ENCODE measurements at places on chromosomes 16 and 17.

- H3K4me1 ChIP-seq = no peaks in the 10 kb centered on the region
- peaks cover 26% of the 10 kb centered on the region for H3K36me3 ChIP-seq
- H3K27me3 ChIP-seq = no peaks in the 10 kb centered on the region
- H3K4me3 ChIP-seq = no peak overlapping the region
Measured at GRCh38 chr17:45397796-45398195, 34.9 kb downstream of the ARHGAP27 start.

GRCh38 chr16:68473358-68474070 is 25.2 kb upstream of the SMPD3 start:
- H3K4me3 ChIP-seq = no peak overlapping the region
- H3K4me1 ChIP-seq = peaks cover 22% of the 10 kb centered on the region
- DNase-seq = no peak

GRCh38 chr16:2845116-2845515 is 12.9 kb downstream of the PRSS22 start:
- no peak overlapping the region for H3K4me3 ChIP-seq
- DNase-seq = no peak
- peaks cover 32% of the 10 kb centered on the region for H3K4me1 ChIP-seq
- peak overlapping the region; percentile 24 for H3K27ac ChIP-seq
- H3K36me3 ChIP-seq = no peaks in the 10 kb centered on the region

GRCh38 chr16:5972747-5973146 is 875.2 kb upstream of the EEF2KMT start:
- DNase-seq = no peak
- no peaks in the 10 kb centered on the region for H3K4me1 ChIP-seq
- H3K27ac ChIP-seq = no peak overlapping the region
- H3K27me3 ChIP-seq = no peaks in the 10 kb centered on the region
- no peak overlapping the region for H3K4me3 ChIP-seq
- no peaks in the 10 kb centered on the region for H3K36me3 ChIP-seq

GRCh38 chr16:6132121-6132520 is 1034.5 kb upstream of the EEF2KMT start:
- H3K36me3 ChIP-seq = no peaks in the 10 kb centered on the region
- H3K27ac ChIP-seq = no peak overlapping the region
- DNase-seq = no peak
- no peaks in the 10 kb centered on the region for H3K4me1 ChIP-seq
- no peak overlapping the region for H3K4me3 ChIP-seq

DNA sequence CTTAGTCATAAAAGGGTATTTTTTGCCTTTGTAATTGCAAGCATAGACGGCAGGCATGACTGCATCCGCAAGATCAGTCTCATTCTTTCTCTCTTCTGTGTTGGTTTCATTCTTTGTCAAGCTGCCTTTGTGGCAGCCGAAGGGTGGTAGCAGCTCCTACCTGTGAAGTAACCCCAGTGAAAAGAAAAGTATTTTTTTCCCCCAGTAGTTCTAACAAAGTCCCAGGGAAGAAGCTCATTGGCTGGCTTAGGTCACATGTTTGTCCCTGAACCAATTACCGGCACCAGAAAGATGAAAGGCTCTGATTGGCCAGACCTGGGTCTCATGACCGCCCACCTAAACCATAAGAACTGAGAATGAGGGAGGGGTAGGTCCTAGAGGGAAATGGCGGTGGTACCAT is 110.7 kb downstream of the RAP1GAP2 start:
- H3K36me3 ChIP-seq = peaks cover 3% of the 10 kb centered on the region
- H3K4me1 ChIP-seq = peaks cover 47% of the 10 kb centered on the region
- DNase-seq = no peak
- H3K27me3 ChIP-seq = no peaks in the 10 kb centered on the region

DNA sequence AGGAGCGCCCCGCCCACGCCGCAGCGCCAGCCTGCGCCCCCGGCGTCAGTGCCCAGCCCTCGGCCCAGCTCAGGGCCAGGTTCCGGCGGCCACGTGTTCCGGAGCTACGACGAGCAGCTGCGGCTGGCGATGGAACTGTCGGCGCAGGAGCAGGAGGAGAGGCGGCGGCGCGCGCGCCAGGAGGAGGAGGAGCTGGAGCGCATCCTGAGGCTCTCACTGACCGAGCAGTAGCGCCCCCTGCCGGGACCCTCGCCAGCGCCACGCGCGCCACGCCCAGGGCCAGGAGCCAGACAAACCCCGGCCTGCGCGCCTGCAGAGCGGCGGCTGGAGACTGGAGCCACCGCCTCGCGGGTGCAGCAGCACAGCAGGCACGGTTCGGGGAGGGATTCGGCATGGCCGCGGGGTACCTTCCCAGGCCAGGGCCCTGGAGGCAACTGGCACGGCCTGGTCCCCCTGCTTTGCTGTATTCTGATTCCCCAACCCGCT is 9.3 kb downstream of the CORO6 start:
- H3K27me3 ChIP-seq = no peaks in the 10 kb centered on the region
- DNase-seq = peak; percentile 91
- H3K4me1 ChIP-seq = peaks cover 54% of the 10 kb centered on the region
- H3K4me3 ChIP-seq = no peak overlapping the region

- H3K36me3 ChIP-seq = no peaks in the 10 kb centered on the region
- DNase-seq = no peak
- H3K4me3 ChIP-seq = no peak overlapping the region
- H3K27ac ChIP-seq = peak overlapping the region; percentile 82
- H3K27me3 ChIP-seq = peaks cover 9% of the 10 kb centered on the region
Measured at GRCh38 chr17:83084621-83085056, 5.2 kb downstream of the METRNL start.

DNA sequence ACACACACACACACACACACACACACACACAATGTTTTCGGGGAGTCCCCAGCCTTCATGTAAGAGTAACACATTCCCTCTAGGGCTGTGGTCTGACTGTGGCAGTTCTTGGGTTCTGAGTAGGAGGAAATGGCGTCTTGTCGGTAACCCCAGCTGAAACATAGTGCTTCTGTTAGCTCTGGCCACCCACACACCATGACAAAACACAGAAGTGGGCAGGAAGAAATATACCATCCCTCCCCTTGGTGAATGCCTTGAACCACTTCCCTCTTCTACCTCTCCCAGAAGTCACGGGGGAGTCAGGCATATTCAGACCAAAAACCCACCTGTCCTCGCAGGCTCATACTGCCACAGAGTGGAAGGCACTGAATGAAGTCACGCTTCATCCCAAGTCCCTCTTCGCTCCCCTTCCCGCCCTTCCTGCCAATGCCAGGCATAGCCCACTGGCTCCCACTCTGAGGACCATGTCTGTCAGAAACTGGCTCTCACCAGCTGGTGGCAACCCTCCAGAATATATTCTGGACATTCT is 11.5 kb downstream of the SLC35B1 start:
- no peaks in the 10 kb centered on the region for H3K27me3 ChIP-seq
- H3K27ac ChIP-seq = peak overlapping the region; percentile 58
- peaks cover 28% of the 10 kb centered on the region for H3K4me1 ChIP-seq
- H3K36me3 ChIP-seq = peaks cover 22% of the 10 kb centered on the region
- H3K4me3 ChIP-seq = no peak overlapping the region

GRCh38 chr17:65029605-65030336 is 26.8 kb downstream of the GNA13 start:
- H3K4me1 ChIP-seq = peaks cover 22% of the 10 kb centered on the region
- no peak for DNase-seq
- no peaks in the 10 kb centered on the region for H3K36me3 ChIP-seq
- H3K27me3 ChIP-seq = no peaks in the 10 kb centered on the region

DNA sequence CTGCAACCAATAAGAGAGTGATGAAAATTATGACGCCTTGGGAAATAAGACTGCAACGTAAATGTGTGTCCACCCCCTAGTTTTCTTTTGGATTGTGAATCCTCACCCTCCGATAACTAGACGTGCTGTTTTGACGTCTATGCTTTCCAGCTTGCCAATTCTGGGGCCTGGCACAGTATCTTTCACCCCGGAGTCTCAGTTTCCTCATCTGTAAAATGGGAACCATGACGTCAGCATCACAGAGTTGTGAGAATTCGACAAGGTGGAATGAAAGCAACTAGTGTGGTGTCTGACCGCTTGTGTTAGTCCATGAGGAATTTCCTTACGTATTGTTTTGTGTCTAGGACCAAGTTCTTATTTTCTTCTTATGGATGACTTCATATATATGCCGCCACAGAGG is 37.7 kb downstream of the WWOX start:
- DNase-seq = no peak
- H3K36me3 ChIP-seq = no peaks in the 10 kb centered on the region
- peaks cover 4% of the 10 kb centered on the region for H3K4me1 ChIP-seq

- H3K27ac ChIP-seq = peak overlapping the region; percentile 99
- H3K27me3 ChIP-seq = no peaks in the 10 kb centered on the region
- peak; percentile 79 for DNase-seq
- peaks cover 46% of the 10 kb centered on the region for H3K4me1 ChIP-seq
- H3K36me3 ChIP-seq = no peaks in the 10 kb centered on the region
- H3K4me3 ChIP-seq = peak overlapping the region; percentile 72
Measured at GRCh38 chr17:50866950-50867362, 802 bp upstream of the TOB1 start.

DNA sequence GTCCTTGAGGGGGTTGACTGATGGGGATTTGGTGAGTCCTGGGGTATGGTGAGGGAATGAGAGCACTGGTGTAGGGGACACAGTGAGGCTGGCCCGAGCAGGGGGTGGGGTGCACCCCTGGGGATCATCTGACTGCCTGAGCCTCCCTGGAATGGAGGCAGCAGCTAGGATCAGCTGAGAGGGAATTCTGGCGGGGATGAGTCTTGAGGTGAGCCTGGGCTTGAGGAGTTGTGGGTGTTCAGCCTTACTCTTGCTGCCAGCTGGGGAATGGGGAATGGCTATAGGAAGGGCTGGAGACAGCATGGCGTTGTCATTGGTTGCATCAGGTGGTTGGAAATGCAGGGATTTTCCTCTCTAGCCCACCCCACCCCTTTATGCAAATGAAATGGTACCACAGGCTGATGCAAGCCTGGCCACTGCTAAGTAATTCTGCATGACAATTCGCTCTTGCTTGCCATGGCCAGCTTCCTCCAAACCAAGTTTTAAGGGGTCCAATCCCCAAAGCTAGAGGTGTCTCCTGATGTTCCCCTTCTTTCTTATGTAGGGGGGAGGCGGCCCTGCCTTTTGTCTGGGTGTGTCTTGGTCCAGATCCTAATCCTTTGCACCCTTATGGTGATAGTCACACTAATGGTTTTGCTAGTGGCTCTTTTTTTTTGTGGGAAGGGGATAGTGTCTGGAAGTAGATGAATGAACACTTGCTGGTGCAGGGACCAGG is 7.5 kb downstream of the NFE2L1 start:
- H3K4me1 ChIP-seq = peaks cover 42% of the 10 kb centered on the region
- no peaks in the 10 kb centered on the region for H3K27me3 ChIP-seq
- no peak overlapping the region for H3K4me3 ChIP-seq
- DNase-seq = no peak
- no peak overlapping the region for H3K27ac ChIP-seq

DNA sequence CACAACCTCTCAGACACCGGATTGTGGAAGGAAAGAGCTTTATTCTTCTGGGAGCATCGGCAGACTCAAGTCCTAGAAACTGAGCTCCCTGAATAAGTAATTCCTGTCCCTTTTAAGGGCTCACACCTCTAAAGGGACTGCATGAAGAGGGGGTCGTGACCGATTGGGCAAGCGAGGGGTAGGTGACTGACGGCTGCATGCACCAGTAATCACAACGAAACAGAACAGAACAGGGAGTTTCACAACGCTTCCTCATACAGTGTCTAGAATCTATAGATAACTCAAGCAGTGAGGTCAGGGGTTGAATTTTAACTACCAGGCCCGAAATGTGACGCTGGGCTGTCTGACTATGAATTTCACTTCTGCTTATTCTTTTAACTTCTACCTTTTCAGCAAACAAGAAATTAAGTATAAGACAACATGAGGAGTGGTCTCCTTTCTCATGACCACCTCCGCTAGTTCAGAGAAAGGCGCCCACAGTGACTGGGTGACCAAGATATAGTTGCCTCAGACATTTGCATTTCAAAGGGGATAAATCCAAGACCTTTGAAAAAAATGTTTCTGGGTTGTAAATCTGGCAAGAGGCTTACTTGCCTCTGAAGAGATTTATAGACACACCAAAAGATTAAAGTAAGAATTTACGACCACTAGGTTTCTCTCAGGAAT is 88.4 kb upstream of the ATF7IP2 start:
- H3K27ac ChIP-seq = no peak overlapping the region
- no peaks in the 10 kb centered on the region for H3K36me3 ChIP-seq
- H3K27me3 ChIP-seq = no peaks in the 10 kb centered on the region
- no peak overlapping the region for H3K4me3 ChIP-seq
- DNase-seq = no peak

GRCh38 chr16:88306411-88306810 is 76.3 kb upstream of the ZNF469 start:
- no peak overlapping the region for H3K4me3 ChIP-seq
- H3K27me3 ChIP-seq = peaks cover 54% of the 10 kb centered on the region
- DNase-seq = no peak
- H3K4me1 ChIP-seq = no peaks in the 10 kb centered on the region
- H3K36me3 ChIP-seq = no peaks in the 10 kb centered on the region

DNA sequence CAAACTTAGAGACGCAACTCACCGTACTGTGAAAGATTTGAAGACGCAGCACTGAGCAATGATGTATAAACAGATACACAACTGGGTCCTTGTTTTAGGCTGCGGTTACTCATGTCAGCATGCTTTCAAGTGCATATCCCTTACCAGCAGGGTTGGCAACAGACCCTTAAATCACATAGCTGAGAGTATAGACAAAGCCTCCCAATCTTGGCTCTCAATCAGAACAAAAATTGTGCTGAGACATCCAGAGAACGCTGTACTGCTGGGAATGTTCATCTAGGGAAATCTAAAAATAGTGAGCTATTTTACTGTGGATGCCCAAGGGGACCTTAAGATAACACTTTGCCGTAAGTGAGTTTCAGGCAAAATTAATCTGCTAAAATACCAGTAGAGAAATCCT is 84.4 kb upstream of the NUDT7 start:
- no peaks in the 10 kb centered on the region for H3K27me3 ChIP-seq
- no peaks in the 10 kb centered on the region for H3K4me1 ChIP-seq
- no peaks in the 10 kb centered on the region for H3K36me3 ChIP-seq

DNA sequence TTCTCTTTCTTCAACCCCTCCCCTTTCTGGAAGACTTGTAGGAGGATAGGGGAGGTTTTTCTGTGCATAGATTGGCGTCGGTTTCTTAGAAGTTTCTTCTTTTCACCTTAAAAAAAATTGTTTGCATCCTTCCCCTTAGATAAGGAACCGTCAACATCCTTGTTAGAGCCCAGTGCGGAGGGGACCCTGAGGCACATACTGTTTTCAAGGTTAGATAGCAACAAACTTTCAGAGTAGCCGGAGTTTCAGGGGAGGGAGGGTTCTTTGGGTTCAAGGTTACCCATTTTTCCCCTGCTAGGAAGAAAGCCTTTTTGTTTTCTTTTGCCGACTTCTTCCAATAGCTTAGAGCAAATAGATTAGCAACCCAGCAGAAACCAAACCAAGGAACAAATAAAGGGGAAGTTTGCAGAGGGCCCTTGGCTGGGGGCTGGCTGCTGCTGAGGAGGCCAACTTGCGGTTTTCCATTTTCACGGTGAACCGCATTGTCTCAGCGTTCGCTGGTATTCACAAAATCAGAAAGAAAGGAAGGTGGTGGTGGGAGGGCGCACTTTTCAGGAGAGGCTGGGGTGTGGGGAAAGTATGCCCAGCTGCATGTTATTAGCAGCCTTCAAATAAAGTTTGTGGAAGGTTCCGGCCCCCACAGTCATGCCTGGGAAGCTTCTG is 28.8 kb downstream of the MSI2 start:
- peak; percentile 56 for DNase-seq
- peaks cover 5% of the 10 kb centered on the region for H3K36me3 ChIP-seq
- H3K4me3 ChIP-seq = peak overlapping the region; percentile 29
- peak overlapping the region; percentile 30 for H3K27ac ChIP-seq
- peaks cover 26% of the 10 kb centered on the region for H3K4me1 ChIP-seq

- no peak for DNase-seq
- peaks cover 2% of the 10 kb centered on the region for H3K27me3 ChIP-seq
- no peak overlapping the region for H3K27ac ChIP-seq
- no peaks in the 10 kb centered on the region for H3K36me3 ChIP-seq
- H3K4me1 ChIP-seq = no peaks in the 10 kb centered on the region
Measured at GRCh38 chr16:87190288-87191230, 126.6 kb downstream of the C16orf95 start.

Data from T-cell (primary cell).